ENCODE measurements at places on chromosomes 4 and X. TPM values are rescaled to one million over a fixed set of nuclear protein-coding genes. Genes with fewer than 3 reads are reported as not detected.

Gene VCX
- total RNA-seq: not detected

Gene FGD1
- 1.7 TPM for total RNA-seq

Gene NXF2B
- total RNA-seq: not detected

Gene ZCCHC13
- total RNA-seq: not detected

DNA sequence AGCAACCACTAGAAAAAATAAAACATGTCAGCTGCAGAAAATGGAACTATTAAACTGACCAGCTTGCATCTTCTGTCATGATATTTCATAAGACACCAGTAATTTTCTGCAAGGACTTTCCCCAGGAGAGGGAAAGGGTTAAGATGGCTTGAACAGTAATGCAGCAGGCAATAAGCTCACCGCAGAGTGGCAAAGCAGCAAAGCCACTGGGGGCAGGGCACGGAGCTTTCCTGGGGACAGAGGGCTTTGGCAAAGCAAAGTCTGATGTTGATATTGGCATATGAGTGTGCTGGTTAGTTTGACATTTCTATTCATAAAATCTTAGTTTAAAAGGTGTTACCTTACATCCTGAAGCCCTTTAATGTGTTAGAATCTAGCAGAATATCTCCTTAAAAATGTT lies 55.1 kb upstream of the NAP1L5 start:
- DNase-seq: no peak

DNA sequence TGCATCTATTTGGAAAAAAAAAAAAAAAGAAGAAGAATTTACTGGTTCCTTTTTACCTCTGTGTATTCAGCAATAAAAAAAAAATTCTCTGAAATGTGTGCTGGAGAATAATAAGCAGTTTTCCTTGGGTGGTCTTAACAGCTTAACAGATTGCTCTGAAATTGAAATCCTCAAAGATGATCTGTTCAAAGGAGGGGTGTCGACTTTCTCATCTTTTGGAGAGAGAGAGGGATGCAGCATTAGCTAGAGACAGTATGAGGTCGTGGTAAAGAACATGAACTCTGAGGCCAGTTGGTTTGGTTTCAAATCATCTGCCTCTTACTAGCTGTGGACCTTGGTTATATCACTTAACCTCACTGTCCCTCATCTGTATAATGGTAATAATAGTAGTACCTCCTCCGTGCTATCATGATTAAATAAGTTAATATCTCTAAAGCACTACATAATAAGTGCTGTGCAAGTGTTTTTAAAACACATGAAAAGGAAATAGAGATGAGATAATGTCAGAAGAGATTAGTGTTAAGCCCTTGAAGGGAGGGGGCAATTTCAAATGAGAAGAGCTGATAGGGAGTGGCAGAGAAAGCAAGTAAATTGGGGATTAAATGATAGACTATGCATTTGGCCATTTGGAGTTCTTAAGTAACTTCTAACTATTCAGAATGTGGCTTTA lies 109.9 kb upstream of the LIMCH1 start:
- DNase-seq: no peak

GRCh38 chrX:45050558-45050957 lies 150.1 kb downstream of the DIPK2B start:
- DNase-seq: no peak

DNA sequence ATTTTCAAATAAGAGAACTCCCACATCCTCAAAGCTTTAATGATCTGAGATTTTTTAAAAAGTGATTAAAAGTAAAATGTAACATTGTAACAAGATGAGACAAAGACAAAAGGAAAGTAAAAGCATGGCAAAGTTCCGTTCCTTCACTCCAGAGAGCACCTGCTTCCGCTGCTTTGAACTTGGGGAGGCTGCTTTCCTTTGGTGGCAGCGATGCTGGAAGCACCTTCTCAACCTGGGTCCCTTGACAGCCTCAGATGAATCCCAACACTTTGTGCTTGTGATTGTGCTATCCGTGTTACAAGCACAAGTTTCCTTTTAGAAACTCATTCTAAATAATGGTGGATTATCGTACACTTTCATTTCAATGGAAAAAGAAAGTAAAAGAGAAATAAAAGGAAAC lies 59.7 kb downstream of the HADH start:
- no peak for DNase-seq

GRCh38 chr4:60992037-60992436 lies 208.1 kb upstream of the ADGRL3 start:
- DNase-seq: peak; percentile 2

DNA sequence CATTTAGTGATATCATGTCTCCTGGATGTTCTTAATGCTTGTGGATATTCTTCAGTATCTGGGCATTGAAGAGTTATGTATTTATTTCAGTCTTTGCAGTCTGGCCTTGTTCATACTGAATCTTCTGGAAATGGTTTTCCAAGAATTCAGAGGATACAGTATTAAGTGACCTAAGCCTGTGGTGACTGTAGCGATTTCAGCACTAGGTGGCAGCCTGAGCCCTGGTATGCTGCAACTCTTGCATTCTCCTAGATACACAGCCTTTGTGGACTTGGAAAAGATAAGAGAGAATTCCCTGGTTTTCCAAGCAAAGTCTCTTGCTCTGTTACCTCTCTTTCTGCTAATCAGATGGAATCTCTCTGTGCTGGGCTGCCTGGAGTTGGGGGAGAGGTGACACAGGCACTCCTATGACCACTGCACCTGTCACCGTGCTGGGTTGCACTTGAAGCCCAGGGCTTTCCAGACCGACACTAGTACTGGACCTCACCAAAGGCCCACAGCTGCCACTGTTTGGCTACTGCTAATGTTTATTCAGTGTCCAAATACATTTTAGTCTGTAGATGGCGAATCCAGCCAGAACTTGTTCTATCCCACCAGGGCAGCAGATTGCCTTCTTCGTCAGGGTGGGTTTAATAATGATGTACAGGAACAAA lies 19.3 kb upstream of the SPIN2A start:
- DNase-seq: peak; percentile 39

DNA sequence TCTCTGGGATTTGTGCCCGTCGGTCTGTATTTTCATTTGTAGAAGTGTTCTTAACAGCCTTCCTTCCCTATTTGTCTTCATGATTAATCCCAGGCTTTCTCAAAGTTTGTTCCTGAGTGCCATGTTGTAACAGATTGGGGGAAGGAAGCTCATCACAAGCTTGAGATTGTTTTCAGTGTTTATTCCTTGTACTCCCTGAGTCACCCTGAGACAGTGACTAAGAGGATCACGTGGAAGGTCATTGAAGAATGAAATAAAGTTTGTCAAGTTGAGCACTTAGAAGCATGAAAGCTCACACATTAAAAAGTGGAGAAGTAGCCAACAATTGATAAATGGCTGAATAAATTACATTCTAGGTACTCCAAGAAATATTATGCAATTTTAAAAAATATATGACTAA lies 153.5 kb upstream of the FAM241A start:
- peak; percentile 83 for DNase-seq

- DNase-seq: no peak
Observed at GRCh38 chr4:125315576-125316400, 1.0 kb downstream of the FAT4 start.

DNA sequence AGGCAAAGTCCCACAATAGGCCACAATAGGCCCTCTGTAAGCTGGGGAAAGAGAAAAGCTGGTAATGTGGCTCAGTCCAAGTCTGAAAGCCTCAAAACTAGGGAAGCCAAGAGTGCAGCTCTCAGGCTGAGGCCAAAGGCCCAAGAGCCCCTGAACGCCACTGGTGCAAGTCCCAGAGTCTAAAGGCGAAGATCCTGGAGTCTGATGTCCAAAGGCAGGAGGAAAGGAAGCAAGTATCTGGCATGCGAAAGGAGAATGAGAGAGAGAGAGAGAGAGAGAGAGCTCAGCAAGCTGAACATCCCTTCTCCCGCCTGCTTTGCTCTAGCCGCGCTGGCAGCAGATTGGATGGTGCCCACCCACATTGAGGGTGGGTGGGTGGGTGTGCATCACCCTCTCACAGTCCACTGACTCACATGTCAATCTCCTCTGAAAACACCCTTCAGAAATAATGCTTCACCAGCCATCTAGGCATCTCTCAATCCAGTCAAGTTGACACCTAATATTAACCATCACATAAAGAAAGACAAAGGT lies 30.9 kb upstream of the ELF2 start:
- no peak for DNase-seq

DNA sequence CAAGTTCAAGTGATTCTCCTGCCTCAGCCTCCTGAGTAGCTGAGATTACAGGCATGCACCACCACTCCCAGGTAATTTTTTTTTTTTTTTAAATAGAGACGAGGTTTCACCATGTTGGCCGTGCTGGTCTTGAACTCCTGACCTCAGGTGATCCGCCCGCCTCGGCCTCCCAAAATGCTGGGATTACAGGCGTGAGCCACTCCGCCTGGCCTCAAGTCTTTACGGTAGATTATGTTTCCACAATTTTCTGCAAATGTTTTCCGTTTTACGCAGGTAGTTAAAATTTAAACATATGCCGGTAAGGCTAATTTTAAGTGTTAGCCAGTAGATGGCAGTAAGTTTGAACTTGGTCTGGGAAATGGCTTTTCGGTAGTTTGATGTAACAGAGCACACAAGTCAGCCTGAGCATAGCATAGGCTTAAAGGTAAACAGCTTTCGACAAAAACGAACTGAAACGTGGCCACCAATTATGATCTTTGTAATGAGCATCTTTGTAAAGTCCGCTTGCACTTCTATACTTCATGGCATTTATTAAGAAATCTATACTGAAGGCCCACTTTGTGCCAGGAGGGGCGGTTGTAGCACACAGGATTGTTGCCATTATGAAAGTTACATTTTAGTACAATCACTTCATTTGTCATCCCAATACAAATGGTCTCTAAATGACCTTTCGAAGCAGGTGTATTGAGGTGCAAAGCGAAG lies 31.1 kb downstream of the CCKAR start:
- DNase-seq: peak; percentile 84

DNA sequence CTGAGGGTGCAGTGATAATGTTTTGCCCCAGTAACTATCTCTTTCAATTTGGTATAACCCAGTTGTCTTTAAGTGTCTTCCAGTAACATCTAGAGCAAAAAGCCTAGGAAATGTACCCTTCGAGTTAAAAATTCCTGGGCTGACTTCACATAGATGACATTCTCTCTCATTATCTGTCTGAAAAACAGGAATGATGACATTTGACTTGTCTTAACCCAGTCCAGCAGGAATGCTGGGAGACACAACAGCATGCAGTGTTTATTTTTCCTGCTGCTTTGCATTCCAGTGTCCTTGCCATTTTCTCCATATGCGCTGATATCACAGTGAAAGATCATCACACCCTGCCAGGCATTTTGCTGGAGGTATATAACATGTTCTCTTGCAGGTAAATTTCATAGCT lies 130.0 kb downstream of the SOWAHB start:
- DNase-seq: no peak

DNA sequence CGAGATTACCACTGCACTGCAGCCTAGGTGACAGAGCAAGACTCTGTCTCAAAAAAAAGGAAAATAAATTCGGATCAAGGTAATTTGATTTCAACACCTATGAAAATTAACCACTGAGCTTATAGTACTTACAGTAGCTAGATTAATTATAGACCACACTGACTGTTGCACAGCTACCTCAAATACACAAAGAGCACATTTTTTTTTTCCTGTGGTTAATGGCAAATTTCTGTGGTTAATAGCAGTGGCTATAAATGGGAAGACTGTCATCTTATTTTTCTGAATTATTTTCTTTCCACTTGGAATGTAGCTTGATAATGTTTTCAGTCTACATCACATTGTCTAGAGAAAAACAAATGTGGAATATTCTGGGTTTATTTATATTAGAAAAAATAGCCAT lies 1661.6 kb upstream of the PCDH7 start:
- no peak for DNase-seq

GRCh38 chrX:112734290-112734689 lies 54.6 kb upstream of the LHFPL1 start:
- DNase-seq: no peak

- DNase-seq: no peak
Observed at GRCh38 chr4:88130544-88131305, 27.7 kb downstream of the ABCG2 start.

DNA sequence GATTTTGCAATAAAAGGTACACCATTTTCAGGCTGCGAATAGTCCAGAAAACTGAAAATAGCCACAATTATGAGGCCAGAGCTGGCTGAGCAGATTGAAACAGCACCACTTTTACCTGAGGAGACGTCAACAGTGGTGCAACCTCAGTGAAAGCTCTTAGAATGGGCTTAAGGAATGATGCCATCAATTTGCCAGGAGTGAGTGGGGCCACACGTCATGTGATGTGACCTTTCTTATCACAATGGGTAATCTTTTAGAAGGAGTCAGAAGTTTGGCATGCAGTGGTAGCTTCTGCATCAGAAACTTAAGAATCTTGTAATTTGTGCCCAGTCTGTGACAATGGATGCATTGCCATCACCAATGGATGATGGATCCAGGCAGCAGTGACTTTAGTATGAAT lies 27.6 kb downstream of the ZNF81 start:
- DNase-seq: no peak

- peak; percentile 22 for DNase-seq
Observed at GRCh38 chr4:156751486-156751885, 220.1 kb downstream of the PDGFC start.

All from renal cortical epithelial cell (primary cell).